ENCODE measurements at places on chromosomes 1 and 21.

DNA sequence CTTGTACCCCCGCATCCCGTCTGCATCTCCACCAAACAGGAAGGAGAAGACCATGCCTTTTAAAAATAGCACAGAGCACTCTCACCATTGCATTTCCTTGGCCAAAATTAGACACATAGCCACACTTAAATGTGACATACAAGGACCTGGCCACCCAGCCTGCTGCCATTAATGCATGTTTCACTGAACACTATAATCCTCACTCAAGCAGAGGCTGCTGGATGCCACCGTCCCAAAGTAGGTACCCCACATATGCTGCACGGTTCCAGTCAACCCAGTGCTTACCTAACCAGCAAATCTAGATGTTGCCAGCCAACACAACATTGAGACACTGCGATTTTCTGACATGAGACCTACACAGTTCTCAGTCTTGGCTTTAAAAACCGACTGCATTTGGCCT lies 107.7 kb downstream of the ADSS2 start:
- DNase-seq, result no peak

DNA sequence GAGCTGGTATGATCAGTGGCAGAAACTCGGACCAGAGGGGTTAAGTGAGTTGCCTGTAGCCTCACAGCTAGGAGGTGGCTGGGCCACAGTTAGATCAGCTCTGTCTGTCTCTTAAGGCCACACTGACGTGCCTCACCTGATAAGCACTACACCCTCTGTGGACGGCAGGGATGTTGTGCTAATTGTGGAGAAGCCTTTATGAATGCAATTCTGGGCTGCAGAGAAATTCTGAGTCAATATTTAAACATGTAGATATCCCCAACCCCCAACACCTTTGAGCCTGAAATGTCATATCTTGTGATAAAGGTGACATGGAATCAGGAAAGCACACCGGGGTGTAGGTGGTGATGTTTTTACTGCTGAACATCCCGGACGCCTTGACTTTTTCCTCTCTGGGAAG lies 88.3 kb downstream of the KCNJ6 start:
- DNase-seq, result no peak

GRCh38 chr1:245200146-245200545 lies 45.4 kb downstream of the KIF26B start:
- no peak for DNase-seq

DNA sequence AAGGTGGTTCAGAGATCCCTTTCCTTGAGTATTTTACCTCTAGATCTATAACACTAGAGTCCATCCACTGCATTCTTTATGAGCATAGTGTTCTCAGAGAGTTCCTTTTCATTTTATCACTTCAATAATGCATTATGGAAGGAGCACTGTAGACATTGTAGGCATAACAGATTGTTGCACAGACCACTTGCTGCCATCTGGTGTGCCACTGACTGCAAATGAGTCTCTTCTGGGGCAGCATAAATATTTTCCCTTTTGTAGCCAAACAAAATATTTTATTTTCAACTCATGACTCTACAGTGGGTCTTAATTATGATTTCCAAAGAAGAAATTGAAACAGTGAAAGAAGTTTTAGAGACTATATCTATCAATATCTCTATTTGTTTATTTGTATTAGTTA lies 290.4 kb downstream of the OLFM3 start:
- no peak for DNase-seq

DNA sequence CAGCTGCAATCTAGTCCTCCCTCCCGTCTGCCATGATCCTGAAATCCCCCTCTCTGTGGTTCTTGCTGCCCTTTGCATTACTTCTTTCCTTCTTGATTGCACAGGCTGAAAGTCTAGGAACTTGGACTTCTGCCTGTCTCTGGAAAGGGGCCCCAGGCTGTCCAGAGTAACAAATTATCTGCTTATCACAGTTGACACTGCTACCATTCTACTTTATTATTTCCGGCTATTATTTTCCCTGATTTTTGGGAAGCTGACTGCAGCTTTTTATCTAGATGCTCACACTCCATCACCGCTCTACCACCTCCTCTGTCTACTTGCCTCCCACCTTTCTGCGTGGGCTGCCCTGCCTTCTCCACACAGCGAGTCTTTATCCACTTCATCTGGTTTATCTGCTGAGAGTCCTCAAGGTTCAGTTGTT lies 202.1 kb upstream of the PLXNA2 start:
- DNase-seq, result no peak

DNA sequence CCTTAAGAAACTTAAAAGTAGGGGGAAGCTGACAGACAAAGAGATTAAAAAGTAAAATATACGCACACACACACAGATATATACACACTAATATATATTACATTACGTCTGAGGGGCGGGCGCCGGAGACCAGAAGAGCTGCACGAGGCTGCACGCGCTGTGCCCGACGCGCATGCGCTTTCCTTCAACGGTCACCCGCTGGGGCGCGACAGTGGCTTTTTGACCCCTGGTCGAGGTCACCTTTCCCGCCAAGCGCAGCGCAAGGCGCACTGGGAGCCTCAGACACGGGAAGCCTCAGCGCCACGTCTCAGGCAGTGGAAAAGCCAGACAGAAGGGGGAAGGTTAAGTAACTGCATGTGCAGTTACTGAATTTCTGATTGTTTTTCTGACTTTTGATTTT lies at the start of gene HORMAD1:
HORMAD1 (minus strand) TSS at position 193 of the 400 bp plus-strand sequence. CDS start 1,390 bp downstream, outside the sequence.
- DNase-seq, result no peak

DNA sequence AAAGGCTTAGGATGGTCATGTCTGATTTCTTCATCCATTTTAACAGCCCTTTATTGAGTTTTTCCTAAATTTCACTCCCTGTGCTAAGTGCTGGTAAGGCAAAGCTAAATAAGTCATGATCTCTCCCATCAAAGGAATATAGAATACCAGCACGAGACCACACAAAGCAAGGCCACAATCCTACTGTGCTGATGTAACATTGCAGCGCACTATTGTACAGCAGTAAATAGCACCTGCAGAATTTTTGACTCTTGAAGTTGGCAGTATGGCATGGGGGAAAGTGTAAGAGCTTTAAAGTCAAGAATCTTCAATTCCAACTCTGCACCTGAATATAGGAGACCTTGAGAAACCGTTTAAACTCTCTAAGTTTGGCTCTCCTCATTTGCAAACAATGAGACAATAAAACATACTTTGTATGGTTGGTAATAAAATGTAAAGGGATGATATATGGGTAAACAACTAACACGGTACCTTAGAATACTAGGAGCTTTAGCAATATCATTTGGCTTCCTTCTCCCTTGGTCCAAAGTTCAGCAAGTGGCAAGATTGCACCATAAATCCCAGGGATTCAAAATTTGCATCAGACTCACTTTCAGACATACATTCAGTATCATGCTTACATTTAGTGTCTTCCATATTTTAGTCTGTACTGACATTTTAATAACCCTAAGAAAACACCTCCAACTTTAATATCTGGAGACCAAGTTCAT lies 132.9 kb upstream of the PRDX6 start:
- DNase-seq, result no peak

DNA sequence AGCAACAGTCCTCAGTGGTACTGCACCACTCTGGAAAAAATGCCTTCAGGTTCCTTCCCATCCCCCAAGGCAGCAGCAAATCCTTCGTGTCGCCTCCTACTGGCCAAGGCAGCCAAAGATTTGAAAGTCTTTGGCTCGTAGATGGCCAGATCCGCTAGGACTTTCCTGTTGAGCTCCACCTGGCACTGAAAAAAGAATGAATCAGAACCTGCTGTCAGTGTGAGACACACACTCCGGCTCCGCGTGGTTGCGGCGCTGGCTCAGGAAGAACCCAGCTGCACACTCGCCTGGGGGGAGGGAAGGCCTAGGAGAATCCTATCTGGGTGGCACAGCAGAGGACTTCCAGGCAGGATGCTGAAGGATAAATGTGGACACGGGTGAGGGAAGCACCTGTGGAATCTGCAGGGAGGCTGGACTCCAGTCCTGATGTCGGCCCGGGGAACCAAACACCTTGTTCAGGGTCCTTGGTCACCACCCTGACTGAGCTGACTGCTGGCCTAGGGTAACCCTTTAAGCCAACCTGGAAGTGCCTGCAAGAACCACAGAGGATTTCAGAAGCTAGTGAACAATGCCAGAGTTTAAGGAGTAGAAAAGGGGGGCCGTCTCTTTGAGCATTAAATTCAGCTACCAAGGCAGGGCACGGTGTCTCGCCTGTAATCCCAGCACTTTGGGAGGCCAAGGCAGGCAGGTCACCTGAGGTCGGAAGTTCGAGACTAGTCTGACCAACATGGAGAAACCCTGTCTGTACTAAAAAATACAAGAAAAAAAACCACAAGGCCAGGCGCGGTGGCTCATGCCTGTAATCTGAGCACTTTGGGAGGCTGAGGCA lies 3.2 kb upstream of the CCNL2 start:
- DNase-seq, result no peak

GRCh38 chr1:63630666-63631065 lies 37.5 kb downstream of the PGM1 start:
- no peak for DNase-seq

- no peak for DNase-seq
Measured at GRCh38 chr1:24910751-24911650, 19.1 kb downstream of the RUNX3 start.

DNA sequence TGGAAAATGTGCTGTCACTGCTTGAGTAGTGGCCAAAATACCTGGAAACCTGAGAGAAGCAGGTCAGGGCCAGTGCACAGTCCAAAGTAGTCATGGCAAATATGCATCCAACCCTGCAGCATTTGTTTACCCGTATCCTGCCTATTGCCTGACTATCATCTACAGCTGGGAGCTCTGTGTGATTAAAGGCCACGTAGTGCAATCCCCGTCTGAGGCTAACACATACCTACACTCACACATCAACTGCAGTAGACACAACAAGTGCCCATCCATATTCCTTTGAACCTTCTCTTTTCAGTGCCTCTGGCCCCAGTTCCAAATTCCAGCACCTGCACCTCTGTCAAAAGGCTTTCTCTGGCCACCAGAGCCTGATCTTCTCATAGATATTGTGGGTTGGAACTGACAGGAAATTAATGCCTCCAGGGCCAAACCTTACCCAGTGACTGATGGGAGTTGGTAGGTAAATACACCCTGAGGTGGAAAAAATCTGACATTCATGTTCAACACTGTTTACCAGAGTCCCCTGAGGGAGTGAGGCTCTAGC lies 383.0 kb downstream of the SETD4 start:
- DNase-seq, result no peak

- no peak for DNase-seq
Measured at GRCh38 chr1:89918794-89919155, 76.1 kb upstream of the ZNF326 start.
